Mammary epithelial cell (primary cell): ENCODE measurements at places on chromosomes 2 and 18. TPM values are rescaled to one million over a fixed set of nuclear protein-coding genes. Genes with fewer than 3 reads are reported as not detected.

HES6 gene
- 5.0 and 13.2 TPM in 2 replicates for total RNA-seq

SNRPD1 gene
- total RNA-seq, result 7.5 TPM

FAM124B gene
- total RNA-seq, result not detected in 2 replicates

CAPN10 gene
- 27.4 and 27.7 TPM in 2 replicates for total RNA-seq
